ENCODE measurements at places on chromosomes 5 and 9.

- no peak for DNase-seq
Observed at GRCh38 chr9:135087899-135088347, 455 bp downstream of the OLFM1 start.

DNA sequence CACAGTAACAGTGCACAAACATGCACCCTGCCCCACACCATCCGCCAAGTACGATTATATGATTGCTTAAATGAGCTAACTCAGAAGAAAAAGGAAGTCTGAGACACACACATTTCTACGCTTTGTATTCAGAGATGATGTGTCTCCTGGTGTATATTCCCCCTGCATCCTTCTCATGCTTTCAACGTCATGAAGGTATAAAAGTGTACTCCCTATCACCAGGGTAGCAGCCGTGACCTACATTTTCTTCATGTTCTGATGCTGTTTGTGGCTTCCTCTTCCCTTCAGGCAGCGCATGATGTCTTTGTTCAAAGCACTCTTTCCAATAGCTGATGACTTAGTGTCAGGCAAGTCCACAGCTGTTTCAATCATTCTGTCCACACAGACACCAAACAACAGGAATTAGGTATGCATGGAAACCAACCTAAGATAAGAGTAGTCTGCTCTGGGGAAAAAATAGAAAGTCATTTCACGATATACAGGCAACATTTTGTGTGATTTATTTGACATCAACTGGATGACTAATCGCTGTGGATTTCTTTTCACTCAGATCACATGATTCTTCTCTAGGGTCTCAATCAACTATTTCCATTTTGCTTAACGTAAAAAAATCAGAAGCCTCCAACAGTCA is 269.4 kb upstream of the PTGER4 start:
- peak; percentile 61 for DNase-seq

GRCh38 chr9:114722937-114723620 is 41.1 kb upstream of the TEX48 start:
- no peak for DNase-seq

DNA sequence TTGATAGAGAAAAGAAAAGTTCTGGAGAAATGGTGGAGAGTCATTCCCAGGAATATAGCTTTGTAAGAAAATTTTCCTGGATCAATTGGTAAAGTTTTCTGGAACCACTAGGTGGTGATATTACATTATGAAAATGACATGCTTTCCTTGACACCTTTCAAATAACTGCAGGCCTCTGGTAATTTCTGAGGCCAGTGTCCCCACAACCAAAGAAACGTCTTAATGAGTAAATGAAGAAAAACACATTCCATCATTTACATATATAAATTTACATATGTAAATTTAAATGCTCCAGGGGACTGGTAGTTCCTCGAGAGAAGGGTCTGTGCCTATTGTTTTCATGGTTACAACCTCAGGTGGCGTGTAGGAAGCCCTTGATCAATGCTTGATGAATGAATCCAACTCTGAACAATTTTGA is 17.2 kb upstream of the RGS3 start:
- DNase-seq = no peak

- DNase-seq = no peak
Observed at GRCh38 chr5:159163701-159164046, 45.7 kb downstream of the RNF145 start.

DNA sequence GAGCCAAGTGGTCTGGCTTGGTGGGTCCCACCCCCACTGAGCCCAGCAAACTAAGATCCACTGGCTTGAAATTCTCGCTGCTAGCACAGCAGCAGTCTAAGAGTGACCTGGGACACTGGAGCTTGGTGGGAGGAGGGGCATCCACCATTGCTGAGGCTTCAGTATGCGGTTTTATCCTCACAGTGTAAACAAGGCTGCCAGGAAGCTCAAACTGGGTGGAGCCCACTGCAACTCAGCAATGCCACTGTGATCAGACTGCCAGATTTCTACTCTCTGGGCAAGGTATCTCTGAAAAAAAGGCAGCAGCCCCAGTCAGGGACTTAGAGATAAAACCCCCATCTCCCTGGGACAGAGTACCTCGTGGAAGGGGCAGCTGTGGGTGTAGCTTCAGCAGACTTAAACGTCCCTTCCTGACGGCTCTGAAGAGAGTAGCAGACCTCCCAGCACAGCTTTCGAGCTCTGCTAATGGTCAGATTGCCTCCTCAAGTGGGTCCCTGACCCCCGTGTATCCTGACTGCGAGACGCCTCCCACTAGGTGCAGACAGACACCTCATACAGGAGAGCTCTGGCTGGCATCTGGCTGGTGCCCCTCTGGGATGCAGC is 18.2 kb upstream of the STK32A start:
- no peak for DNase-seq

GRCh38 chr9:113928269-113928668 is 52.2 kb downstream of the ZNF618 start:
- DNase-seq = no peak

GRCh38 chr5:100667161-100667630 is 132.0 kb downstream of the FAM174A start:
- DNase-seq = no peak

DNA sequence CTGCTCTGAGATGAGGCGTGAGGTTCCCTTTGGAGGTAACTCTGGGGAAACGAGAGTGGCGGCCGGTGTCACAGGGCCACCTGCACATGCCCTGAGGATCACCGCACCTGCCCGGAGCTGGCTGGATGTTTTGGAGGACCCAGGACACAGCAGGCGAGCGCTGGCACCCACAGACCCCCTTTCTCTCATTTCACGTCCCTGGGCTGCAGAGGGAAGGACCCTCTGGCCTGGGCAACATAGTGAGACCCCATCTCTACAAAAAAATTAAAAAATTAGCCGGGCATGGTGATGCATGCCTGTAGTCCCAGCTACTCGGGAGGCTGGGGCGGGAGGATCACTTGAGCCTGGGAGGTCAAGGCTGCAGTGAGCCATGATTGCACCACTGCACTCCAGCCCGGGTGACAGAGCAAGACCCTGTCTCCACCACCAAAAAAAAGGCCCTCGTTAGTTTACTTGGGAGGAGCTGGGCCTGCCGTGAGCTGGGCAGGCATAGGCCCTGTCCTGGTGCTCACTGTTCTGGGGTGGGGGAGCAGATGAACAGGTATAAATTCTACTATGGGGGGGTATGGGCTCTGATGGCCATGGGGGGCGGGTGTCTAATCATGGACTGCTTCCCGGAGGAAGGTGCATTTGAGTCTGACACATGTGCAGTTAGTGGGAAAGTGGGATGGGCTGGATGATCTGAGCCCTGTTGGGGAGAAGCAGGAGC is 96.9 kb upstream of the RAPGEF1 start:
- no peak for DNase-seq

- DNase-seq = no peak
Observed at GRCh38 chr5:177304392-177305119, 957 bp downstream of the PRELID1 start.

- DNase-seq = no peak
Observed at GRCh38 chr9:72533322-72533721, 11.9 kb downstream of the TMC1 start.

DNA sequence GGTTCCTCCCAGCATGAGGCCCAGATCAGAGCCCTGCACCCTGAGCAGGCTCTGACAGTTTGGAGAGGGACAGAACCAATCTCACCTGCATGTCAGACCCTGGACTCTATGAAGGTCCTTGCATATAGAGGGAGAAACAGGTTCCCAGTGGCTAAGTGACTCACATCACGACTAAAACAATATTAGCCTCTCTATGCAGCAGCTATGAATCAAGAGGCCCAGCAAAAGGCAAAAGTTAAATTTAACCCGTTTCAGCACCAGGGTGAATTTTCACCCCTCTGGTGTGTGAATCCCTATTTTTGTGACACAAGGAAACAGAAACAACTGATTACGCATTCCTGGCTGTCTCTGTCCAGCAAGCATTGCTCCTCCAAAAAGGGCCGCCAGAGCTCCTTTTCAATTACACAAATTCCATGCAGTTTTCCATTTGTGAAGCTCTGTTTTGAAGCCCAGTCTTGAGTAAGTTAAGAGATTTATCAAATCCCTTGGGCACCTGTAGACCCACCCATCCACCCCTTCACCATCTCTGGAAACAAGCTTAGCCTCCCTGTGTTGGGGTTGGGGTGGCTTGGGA is 136.6 kb downstream of the GABBR2 start:
- DNase-seq = no peak

DNA sequence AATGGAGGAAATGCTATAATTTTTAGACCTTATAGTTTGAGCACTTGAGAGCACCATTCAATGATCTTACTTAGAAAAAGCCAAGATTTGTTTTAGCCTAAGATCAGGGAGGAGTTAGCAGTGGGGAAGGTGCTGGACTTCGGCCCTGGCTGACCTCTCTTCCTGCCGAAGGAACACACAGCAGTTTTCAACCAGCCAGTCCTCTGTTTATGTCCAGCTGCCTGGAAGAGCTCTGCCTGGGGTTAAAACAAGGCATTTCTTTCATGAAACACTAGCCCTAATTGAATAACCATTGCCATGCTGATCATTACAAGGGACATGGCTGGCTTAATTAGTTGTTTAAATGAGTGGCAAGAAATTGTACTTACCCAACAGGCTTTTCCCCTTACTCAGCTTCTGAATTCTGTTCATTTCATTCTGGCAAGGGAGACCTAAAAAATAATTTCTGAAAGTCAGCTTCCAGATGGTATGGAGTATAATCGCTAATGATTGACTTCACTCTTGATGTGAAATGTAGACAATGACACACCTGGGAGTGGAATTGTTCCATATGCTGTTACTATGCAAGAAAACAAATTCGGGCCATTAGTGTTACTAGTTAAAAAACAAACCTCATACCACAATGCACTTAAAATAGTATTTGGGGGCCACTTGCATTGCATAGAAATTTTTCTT is 514.2 kb downstream of the SPOCK1 start:
- no peak for DNase-seq

DNA sequence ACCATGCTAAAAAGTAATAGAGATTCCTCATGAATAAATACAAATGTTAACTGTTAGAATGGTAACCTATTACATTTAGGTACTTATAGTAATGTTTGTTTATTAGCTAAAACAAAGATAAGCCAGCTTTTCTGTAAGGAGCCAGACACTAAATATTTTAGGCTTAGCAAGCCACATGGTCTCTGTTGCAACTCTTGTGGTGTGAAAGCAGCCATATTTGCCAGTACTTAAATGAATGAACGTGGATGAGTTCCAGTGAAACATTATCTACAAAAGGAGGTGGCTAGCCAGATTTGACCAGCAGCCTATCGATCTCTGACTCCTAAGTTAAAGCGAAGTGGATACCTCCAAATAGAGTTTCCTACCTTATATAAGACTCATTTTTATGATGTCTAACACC is 331.6 kb downstream of the CDH12 start:
- no peak for DNase-seq

- DNase-seq = no peak
Observed at GRCh38 chr9:89407070-89407469, 88.8 kb downstream of the SECISBP2 start.

GRCh38 chr9:84136119-84136868 is 155.7 kb downstream of the RMI1 start:
- DNase-seq = no peak

GRCh38 chr9:91900055-91900796 is 49.8 kb downstream of the ROR2 start:
- no peak for DNase-seq

Measured in stimulated activated CD4-positive, alpha-beta T cell treated with anti-CD3 and anti-CD28 coated beads, Interleukin-1b, Interleukin-23, amount 100 ng/mL, for 1 hour (primary cell).